Stimulated activated CD8-positive, alpha-beta memory T cell treated with anti-CD3 and anti-CD28 coated beads, Interleukin-4, amount 100 ng/mL, for 4 hours (primary cell): ENCODE measurements at places on chromosomes 16 and 17.

DNA sequence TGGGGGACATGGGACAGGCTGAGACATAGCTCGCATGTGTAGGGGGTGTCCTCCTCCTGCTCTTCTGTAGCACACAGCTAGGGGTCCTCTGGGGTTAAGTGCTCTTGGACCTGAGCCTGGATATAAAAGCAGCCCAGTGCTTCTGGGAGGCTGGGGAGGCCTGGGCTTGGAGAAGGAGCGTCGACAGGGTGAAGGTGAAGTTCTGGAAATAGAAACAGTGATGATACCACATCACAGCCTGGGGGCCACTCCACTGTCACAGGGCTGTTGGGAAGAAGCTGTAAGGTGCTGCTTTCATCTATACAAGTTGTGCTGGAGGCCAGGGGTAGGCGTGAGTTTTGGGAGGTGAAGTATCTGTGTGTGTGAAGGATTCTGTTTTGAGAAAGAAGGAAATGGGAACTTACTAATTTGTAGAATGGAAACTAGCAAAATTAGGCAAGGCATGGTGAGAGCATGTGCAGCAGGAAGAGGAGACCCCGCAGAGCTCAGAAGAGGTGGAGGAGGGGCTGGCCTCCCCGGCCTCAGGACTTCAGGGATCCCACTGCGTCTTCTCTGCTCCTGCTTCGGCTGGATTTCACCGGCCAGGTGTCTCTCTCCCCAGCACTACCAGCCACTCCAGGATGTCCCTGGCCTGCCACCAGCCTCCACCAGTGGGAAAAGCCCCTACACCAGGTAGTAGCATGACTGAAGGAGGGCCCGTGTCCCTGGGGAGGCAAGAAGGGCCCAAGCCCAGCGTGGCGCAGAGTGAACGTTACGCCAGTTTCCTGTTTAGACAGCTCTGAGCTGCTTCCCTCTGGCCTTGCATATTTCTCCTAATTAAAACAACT is 19.4 kb downstream of the PLCG2 start:
- DNase-seq = no peak

DNA sequence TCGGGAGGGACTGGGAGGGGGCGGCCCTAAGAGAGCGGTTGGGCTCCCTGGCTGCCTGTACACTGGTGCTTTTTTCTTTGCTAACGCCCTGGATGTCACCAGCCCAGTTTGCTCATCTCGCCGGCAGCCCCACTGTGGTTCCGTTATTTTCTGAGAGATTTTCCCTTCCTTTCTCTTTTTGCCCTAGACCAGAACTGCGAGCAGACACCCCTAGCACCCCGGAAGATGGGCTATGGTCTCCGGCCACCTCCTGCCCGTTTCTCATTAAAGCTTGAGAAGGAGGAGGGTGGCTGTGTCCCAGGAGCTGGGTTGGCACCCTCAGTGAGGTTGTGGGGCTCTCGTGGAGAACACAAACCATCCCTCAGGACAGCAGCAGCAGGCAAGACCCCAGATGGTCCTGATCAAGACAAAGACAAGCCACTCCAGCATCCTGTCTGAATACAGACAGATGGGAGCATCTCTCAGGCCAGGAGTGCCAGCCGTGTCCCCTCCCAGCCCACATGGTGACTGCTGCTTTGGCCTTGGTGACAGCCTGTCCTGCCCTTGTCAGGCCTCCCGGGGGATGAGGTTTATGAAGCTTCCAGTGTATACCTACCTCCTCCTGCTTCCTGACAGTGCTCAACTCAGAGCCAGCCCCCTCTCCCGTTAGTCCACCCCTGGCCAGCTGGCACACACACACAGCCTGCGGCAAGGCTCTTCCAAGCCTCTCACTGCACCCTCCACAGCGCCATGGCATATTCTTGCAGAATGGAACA is 77.2 kb downstream of the KCNJ12 start:
- no peak for DNase-seq

- DNase-seq = no peak
These were observed 676 bp upstream of the KRT13 start for GRCh38 chr17:41505809-41506767.

DNA sequence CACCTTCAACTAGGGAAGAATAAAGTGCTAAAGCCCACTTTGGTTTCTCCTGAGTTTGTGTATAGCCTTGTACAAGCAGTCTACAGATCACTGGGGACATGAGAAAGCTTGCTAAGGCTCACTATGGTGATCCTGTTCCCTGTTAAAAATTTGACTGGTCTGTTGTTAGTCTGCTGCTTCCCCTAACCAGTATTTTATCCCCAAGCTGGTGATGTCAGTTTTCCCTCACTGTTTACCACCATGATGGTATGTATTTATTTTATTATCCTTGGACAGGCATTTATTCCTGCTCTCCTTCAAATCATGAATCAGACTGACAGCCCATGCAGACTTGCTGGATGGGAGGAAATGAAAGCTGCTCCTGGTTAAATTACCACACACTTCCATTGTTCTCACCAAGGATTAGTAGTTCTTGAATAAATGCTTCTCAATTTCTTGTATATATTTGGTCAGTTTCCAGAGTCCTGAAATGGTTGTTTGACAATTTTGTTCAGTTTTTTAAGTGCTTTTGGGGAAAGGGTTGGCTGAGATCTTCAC is 99.6 kb downstream of the CA4 start:
- no peak for DNase-seq

DNA sequence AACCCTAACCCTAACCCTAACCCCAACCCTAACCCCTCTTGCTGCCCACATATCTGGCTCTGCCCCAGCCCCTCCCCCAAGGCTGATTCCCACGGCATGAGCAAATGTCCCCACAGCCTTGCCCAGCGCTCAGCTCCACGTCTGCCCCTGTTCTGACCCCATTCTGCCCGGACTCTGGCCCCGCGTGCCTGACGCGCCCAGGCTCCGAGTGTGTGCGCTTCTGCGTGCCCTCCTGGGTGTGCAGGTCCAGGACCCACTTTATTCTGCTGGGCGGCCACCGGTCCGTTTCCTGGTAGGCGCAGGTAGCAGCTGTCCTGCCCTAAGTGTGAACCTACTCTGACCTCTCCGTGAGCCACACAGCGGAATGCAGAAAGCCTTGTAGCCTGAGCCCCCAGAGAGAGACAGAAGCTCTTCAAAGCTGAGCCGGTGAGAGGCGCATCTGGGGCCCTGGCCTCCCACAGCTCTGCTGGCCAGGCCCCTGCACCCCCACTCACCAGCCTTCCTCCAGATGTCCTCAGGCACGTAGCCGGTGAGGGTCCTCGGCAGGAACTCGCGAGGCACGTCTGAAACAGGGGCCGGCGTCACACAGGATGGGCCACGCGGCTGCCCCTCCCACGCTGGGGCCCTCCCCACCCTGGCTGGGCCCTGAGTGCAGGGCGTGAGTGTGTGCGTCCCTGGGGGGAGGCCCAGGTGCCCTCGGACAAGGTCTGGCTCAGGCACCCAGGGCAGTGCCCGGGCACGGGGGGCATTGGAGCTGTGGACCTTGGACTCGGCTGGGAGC is 14.0 kb upstream of the PABPN1L start:
- DNase-seq = no peak

- DNase-seq = no peak
These were observed 161.5 kb downstream of the FTO start for GRCh38 chr16:53865494-53865863.

DNA sequence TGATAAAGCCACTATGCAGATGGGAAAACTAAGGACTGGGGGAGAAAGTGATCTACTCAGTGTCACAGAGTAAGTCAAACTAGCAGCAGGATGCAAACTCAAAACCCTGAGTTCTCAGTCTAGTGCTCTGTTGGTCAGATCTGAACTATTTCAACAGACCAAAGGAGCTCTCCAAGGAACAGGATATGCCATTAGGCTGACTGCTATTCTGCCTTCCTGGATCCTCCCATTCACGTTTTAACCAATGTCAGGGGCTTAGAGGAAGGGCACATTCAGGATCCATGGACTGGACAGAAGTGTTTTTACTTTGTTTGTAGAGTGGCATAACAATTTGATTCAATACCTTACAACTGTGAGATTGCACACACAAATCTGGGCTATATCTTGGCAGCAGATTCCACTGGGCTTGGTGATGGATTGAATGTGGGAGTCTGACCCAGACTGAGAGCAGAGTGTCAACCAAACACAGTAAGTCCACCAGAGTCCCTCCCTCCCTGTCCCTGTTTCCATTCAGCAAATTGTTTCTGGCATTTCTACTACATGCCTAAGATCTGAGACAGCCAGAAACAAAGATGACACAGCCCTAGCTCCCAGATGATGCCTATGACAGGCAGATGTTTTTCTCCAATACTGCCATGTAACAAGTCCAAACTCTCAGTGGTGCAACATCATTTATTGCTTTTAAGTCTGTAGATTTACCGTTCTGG is 337.8 kb upstream of the CDH5 start:
- DNase-seq = no peak

GRCh38 chr17:70157151-70157550 is 12.2 kb upstream of the KCNJ2 start:
- DNase-seq = no peak

- DNase-seq = no peak
These were observed 46.6 kb downstream of the STH start for GRCh38 chr17:46045639-46046038.

DNA sequence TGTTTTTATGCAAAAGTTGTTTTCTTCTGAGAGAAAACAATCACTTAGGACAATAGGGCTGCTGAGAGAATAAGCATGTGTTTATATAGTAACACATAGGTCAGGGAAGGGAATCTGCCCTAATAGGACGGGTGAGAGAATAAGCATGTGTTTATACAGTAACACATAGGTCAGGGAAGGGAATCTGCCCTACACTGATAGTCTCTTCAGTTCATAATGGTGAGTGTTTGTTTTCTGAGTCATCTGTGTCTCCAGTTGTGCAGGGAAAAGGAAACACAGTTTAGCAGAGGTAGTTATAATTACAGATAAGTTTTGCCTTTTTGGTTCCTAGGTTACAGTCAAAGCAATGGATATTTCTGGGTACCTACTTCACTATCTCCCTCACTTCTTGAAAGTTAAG is 252.3 kb upstream of the CA10 start:
- DNase-seq = no peak

DNA sequence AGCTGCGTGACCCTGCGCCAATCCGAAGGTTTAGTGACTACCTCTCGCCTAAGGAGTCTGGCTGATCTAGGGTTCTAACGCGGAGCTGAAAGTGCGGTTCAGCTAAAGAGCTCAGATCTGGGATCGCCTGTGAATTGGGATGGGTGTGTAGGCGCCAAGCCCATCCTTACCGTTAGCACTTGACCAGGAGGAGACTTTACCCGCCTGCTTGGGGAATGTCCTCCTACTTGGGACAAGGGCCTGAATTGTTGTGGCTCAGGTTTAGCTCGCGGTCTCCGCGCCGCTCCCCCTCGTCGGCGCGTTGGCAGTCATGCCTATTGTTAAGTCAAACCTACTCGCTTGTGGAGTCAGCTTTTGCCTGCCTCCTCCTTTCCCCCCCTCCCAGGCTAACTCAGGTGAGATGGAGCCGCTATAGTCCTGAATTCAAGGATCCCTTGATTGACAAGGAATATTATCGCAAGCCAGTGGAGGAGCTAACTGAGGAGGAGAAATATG is 480 bp downstream of the MRPS7 start:
- no peak for DNase-seq

GRCh38 chr16:57518922-57519321 is 17.4 kb downstream of the CCDC102A start:
- no peak for DNase-seq

DNA sequence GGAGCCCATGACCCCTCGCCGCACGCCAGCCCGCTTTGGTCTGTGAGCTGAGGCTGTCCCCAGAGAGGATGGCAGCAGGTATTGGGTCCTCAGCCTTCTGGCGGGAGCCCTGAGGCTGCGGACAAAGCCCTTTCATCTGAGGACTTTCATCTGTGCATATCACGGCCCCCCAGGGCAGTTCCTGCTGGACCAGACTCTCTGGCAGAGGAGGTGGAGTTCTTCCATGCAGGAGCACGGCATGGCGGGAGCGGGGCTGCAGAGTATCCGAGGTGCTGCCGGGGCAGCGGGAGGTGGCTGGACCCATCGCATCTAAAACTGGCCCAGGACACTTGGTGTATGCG is 18.8 kb downstream of the DHX38 start:
- no peak for DNase-seq

DNA sequence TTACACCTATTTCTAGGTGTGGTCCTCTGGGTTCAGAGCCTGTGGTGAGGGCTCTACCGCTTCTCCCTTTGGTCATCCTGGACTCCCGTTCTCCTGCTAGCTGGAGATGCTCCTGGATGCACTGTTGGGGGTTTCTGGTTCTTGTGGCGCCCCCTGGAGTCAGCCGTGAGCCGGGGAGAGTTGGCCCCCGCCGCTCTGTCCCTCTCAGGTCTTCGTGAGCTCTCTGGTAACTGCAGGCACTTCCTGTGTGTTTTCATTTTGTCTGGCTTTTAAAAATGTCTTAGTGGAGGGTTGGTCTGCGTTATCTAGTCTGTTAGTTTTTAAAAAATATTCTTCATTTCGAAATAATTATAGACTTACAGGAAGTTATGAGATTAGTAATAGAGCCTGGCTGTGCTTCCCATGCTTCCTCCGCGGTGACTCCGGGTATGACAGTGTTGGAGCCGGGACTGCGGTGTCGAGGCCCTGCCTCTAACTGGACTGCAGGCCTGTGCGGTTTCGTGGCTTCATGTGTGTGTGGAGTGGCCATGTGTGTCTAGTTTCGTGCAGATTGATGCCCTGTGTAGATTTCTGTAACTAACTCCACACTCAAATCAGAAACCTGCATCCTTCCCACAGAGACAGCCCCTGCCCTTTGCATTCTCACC is 78.0 kb upstream of the ZNF750 start:
- DNase-seq = no peak

DNA sequence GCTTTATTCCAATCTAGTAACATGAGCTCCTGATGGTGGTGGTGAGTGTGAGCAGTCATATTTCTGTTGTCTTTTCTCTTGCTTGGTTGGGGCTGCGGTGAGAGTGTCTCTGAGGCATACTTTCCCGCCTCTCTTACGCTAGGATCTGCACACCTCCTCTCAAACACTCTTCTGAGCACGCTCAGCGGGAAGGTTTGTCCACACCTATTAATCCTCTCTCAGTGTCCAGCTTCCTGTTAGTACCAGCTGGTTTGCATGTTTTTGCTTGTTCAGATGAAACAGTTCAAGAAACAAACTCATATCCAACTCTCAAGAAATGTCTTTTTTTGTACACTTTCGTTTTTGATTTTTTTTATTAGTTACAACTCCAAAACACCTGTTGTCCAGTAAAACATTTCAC is 89.5 kb downstream of the CCDC182 start:
- no peak for DNase-seq

DNA sequence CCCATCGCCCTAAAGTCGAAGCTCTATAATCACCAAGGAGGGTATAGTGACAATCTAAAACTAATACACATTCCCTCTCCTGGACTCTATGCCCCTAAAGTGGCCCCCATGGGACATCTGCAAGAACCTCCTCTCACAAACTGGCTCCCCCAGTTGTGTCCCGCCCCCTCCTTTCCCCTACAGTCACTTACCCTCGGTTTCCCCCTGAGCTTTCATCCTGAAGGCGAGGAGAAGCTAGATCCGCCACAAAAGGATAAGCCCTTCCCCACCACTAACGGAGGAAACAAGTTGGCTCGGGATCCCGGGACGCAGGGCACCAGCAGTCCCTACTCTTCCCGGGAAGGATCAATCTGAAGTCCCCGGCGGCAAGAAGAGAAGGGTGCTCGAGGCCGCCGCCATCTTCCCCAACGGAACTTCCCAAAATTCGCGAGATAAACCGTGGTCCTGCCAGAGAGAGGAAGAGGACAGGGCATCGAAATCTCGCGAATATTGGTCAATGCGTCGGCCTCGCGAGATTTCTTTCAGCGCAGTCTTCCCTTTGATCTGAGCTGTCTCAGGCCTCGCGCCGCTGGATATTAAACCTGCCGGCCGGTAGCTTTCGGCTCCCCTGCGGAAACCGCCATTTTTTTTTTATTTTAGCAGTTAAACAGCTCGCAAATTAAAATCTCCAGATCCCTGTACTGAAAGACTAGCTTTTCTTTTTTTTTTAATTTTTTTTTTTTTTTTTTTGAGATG is at the start of gene MED1:
Gene MED1, minus strand, starts transcription at position 417 of the 735 bp plus-strand sequence. Its CDS starts 201 bp downstream, at position 216.
- peak; percentile 83 for DNase-seq
